ENCODE measurements at places on chromosomes 3 and 15.

- no peak for DNase-seq
Observed at GRCh38 chr15:70125605-70126004, 27.9 kb upstream of the TLE3 start.

DNA sequence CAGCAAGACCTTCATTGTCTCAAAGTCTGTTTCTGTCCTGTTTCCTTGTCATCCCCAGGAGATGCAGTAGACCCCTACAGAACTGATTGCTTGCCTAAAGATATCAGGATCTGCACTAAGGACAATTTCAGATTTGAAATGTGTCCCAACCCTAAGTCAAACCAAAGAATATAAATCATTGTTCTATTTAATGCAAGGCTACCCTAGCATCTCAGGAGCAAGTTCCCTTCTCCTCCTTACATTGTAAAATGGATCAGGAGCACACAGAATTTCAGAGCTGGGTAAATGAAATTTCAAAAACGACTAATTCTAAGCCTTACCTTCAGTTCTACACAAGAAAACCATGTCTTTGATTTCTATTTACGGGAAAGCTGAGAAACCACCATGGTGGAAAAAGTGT is 360.9 kb upstream of the KCNH8 start:
- DNase-seq: no peak

GRCh38 chr3:72756900-72757299 is 91.3 kb downstream of the SHQ1 start:
- DNase-seq: no peak

GRCh38 chr3:14549256-14549919 is 9.2 kb upstream of the GRIP2 start:
- DNase-seq: no peak

DNA sequence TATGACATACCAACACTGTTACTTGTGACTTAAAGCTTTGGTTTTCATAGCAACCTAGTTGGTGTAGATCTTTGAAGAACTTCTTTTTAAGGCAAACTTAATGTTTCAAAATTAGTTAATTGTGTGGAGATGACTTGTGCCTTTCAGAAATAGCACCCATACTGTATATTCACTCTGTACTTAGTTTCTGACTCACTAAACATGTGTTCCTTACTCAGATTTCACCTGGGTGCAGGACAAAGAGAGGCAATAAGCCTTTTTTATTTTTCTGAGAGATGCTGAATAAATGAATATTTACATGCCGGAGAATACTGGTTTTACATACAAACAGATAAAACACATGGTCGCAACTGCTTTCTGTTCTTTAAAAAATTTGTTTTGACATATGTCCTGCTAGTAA is 44.8 kb downstream of the SLC25A26 start:
- DNase-seq: no peak

DNA sequence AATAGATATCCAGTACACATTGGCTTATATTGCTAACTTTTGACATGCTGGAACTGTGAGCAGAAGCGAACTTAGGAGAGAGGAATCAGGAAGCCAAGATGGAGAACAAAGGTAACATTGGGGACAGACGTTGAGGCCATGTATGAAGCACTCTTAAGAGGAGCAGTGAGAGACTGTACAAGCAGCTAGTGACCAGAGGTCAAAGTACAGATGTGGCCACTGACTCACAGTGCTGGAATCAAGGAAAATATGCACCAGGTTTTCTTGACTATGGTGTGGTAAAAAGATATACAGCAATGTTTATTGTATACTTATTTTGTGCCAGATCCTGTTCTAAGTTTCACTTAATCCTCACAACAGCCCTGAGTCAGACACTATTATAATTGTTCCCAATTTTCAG is 2.0 kb upstream of the IL20RB start:
- no peak for DNase-seq

DNA sequence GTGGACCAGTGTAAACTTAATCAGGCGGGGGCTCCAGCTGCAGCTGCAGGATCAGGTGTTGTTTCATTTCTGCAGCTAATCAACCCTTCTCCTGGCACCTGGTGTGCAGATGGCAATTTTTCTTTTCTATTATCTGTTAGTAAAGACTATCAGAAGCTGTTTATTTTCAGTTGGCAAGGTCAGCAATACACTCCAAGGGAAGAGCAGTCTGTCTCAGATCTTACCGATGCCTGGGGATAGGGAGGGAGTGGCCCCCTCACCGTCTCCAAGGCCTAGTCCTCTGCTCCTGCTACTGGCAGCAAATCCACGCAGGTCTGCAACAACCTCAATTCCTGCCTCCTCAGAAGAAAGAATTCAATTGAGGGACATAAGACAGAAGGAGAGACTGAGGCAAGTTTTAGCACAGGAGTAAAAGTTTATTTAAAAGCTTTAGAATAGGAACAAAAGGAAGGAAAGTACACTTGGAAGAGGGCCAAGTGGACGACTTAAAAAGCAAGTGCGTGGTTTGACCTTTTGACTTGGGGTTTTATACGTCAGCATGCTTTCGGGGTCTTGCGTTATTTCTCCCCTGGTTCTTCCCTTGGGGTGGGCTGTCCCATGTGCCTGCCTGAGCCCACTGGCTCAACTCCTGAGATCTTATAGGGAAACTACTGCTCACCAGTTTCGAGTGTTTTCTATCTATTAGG is 9.2 kb downstream of the CCRL2 start:
- no peak for DNase-seq

DNA sequence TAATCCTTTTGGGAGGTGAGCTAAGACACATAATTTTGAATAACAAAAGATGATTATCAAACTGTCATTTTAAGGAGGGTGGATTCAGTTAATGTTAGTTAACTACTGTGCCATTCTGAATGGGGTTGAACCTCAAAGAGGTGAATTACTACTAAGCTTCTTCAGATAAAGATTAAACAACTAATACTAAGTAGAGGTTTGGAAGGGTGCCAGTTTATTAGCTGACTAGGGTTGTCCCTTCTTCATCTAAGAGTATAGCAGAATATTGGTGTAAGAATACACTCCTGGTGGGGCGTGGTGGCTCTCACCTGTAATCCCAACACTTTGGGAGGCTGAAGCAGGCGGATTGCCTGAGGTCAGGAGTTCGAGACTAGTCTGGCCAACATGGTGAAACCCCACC is 123.1 kb upstream of the LRRFIP2 start:
- no peak for DNase-seq

- no peak for DNase-seq
Observed at GRCh38 chr3:23829242-23829934, 23.6 kb downstream of the UBE2E1 start.

DNA sequence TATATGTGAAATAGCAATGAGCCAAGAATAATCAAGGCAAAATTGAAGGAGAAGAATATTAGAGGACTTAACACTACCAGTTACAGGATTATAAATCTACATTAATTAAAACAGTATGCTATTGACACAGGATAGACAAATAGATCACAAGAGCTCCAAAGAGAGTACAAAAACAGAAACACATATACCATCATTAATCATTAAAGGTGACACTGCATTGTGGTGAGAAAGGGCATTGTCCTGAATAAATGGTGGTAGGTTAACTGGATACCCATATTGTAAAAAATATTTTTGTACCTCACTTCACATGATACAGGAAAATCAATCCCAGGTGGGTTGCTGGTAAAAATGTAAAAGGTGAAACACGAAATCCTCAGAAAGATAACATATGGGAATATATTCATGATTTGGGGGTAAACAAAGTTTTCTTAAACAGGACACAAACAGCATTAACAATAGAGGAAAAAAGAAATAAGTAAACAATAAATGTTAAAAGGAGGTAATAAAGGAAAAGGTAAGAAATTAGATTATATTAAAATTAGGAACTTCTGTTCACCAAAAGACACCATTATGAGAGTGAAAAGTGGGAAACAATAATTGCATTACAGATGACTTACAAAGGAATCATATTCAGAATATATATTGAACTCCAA is 145.2 kb downstream of the THRB start:
- no peak for DNase-seq

DNA sequence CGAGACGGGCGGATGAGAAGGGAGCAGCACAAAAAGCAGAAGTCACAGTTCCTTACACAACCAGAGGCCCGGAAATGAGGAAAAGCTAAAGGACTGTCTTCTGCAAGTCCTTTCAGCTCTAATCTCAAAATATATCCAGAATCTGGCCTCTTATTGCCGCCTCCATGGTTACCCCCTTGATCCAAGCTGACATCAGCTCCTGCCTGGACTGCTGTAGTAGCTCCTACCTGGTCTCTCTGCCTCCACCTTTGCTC is 324.0 kb upstream of the ROPN1 start:
- DNase-seq: no peak

DNA sequence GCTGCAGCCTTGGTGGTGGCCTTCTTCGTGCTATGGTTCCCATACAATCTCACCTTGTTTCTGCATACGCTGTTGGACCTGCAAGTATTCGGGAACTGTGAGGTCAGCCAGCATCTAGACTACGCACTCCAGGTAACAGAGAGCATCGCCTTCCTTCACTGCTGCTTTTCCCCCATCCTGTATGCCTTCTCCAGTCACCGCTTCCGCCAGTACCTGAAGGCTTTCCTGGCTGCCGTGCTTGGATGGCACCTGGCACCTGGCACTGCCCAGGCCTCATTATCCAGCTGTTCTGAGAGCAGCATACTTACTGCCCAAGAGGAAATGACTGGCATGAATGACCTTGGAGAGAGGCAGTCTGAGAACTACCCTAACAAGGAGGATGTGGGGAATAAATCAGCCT is 10.4 kb downstream of the CYP8B1 start:
- DNase-seq: no peak

- no peak for DNase-seq
Observed at GRCh38 chr3:40464339-40465110, 7.4 kb downstream of the RPL14 start.

DNA sequence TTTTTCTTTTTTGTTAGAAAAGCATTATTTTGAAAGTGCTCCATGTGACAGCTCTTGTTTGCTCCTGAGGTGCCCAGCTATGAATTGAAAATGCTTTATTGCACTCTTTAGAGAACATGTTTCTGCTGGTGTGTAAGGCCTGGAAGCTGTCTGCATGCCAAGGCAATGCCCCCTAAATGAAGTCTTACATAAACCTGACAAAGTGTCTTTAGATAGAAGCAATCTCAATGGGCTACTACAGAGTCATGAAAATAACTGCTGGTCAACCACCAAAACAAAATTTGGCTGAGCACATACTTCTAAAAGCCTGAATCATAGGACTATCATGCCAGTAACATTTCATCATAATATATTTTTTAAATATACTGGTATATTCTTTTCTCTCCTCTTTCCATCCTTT is 178.7 kb downstream of the THRB start:
- DNase-seq: no peak

GRCh38 chr3:172129850-172130716 is 90.7 kb downstream of the FNDC3B start:
- DNase-seq: peak; percentile 20

DNA sequence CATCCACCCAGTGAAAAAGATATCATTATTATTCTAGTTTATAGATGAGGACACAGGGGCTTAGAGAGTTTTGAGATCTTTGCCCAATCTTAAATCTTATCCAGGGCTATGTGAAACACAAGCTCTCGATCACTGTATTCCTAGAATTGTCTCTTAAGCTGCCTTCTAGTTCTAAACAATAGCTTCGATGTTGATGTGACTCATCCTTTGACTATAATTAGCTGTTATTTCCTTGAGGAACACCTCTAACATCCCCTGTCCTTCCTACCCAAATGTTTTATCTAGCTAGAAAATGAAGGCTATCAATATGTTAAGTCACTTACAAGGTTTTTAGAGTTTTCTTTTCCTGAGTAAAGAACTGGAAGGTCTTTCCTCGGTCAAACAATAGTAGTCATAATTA is 83.1 kb upstream of the STAC start:
- DNase-seq: no peak

- no peak for DNase-seq
Observed at GRCh38 chr15:88208396-88208795, 48.1 kb downstream of the NTRK3 start.

DNA sequence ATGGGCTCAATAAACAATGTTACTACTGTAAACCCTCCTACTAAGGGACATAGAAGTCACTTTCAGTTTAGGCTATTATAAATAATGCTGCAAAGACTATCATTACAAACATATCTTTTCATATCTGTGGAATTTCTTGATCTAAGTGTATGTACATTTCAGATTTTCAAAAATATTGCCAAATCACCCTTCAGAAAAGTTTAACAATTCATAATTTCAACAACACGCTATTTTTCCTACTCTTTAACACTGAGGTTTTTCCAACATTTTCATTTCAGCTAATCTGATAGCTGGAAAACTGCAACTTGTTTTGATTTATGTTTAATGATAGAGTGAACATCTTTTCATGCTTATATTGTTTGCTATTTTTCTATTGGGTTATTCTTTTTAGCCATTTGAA is 69.0 kb downstream of the ALDH1A2 start:
- no peak for DNase-seq

DNA sequence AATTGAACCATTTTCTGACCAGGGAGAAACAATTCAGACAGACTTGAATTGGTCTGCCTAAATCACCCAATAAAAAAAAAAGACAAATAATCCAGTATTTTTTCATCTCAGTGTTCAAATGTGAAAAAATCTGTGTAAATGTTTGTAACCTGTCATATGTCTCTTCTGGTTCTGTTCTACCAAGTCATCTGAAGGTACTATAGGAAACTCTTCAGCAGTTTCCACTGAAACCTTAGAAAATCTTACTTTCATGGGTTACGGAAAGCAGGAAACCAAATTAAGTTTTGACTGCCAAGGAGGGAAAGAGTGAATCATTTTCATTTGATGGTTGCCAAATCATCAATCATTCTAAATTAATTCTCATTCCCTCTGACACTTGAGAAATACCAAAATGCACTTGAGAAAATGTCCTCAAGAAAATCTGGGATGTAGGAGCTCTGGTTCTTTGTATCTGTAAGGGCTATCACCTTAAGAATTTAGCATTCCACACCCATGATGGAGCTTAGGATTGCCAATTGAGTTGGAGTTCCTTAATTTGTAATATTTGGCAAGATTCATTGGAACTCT is 278.2 kb upstream of the KCNH8 start:
- no peak for DNase-seq

DNA sequence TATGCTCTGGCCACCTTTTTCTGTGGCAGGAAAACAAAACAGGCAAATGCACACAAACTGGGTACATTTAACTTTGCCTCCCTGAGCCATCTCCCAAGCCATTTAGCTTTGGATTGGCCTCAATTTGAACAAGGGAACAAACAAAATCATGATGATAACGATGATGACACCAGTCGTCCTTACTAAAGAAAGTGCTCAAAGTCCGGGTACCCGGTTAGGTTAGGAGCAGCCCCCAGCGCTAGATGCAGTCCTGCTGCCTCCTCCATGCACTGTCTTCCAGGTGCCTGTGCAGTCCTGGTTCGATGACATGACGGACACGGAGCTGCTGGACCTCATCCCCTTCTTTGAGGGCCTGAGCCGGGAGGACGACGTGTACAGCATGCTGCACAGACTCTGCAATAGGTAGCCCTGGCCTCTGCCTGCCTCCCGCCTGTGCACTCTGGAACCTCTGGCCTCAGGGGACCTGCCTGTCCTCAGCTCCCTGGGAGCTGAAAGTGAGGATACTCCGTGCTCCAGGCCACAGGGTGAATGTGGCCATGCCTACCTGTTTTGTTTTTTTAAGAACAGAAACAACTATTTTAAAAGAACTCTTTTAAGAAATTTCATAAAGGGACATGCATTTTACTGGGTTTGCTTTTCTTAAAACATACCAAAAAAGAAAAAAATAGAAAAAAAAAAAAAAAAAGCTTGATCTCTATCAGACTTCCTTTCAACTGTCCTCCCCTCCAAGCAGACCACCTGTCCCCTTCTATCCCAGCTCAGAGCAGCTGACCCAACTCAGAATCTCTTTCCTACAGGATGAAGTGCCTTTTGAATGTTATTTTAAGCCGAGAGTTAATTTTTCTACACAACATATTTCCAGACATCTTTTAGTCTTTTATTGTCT is 9.9 kb upstream of the VILL start:
- no peak for DNase-seq

- no peak for DNase-seq
Observed at GRCh38 chr15:83918011-83918410, 264.1 kb downstream of the ADAMTSL3 start.
